ENCODE measurements at places on chromosomes 11 and 22. TPM values are rescaled to one million over a fixed set of nuclear protein-coding genes. Genes with fewer than 3 reads are reported as not detected.

CD6 gene
- 3.0 TPM for total RNA-seq

FGF19 gene
- total RNA-seq, result not detected

CSRP3 gene
- total RNA-seq, result not detected

ZNF280B gene
- 0.96 TPM for total RNA-seq

PRRG4 gene
- 18.6 TPM for total RNA-seq

MUC6 gene
- total RNA-seq, result 0.10 TPM

PPFIBP2 gene
- 54.0 TPM for total RNA-seq

GNG3 gene
- total RNA-seq, result not detected

ASRGL1 gene
- 32.5 TPM for total RNA-seq

DNA sequence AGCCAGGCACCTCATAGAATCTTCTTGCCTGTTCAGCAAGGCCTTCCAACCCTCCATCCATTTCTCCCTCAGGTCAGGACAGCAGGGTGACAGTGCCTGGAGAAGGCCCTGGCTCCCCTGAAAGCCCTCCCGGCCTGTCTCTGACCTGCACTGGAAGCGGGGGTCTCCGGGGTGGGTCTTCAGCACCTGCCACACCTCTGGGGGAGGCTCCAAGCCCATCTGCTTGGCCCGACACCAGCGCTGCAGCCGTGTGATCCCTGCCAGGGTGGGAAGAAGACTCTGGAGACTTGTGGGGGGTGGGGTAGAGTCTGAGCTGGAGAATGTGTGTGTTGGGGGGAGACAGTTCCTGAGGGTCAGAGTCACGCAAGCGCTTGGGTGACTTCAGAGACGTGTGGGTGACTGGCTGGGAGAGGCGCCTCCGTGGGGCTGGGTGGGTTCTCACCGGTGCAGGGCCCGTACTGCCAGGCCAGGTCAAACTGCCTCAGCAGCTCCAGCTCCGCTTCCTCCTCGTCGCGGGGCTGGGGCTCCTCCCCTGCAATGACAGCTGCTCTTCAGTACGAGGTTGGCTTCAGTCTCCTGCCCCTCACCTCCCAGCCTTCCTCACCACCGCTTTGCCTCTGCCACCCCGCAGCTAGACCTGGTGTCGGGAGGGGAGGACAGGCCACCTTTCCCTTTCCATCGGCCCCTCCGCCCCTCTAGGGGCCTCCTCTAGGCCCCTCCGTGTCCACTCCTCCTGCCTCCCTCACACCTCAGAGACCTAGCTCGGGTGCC, 615 bp downstream of the POLD4 start:
- H3K27me3 ChIP-seq, result no peaks in the 10 kb centered on the region
- no peaks in the 10 kb centered on the region for H3K36me3 ChIP-seq
- H3K4me3 ChIP-seq, result peak overlapping the region; percentile 67
- peak; percentile 59 for DNase-seq
- peak overlapping the region; percentile 100 for H3K27ac ChIP-seq
- peaks cover 38% of the 10 kb centered on the region for H3K4me1 ChIP-seq

- no peaks in the 10 kb centered on the region for H3K36me3 ChIP-seq
- no peak overlapping the region for H3K27ac ChIP-seq
- H3K27me3 ChIP-seq, result no peaks in the 10 kb centered on the region
- DNase-seq, result no peak
- H3K4me1 ChIP-seq, result no peaks in the 10 kb centered on the region
Measured at GRCh38 chr11:102983486-102983885, 28.0 kb upstream of the MMP13 start.

- DNase-seq, result peak; percentile 9
- no peaks in the 10 kb centered on the region for H3K27me3 ChIP-seq
- no peak overlapping the region for H3K4me3 ChIP-seq
- H3K27ac ChIP-seq, result no peak overlapping the region
Measured at GRCh38 chr11:69233744-69234570, 60.0 kb upstream of the MYEOV start.

DNA sequence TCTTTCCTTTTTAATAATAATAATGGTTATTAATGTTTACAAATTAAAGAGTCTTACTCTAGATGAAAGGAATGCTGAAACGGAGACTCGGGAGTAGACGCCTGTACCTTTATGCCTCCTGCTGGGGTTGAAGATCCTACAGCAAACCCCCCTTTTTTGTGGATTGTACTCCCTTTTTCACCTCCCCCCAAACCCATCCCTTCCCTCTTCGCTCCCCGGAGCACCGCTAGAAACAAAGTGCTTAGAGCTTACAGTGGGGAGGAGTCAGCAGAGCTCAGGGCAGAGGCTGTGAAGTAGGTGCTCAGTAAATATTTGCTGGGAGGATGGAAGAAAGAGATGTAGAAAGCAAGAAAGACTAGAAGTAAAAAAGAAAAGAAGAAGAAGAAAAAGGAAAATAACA, 169.7 kb downstream of the NXPE2 start:
- H3K27ac ChIP-seq, result no peak overlapping the region
- H3K27me3 ChIP-seq, result no peaks in the 10 kb centered on the region
- no peak for DNase-seq
- no peaks in the 10 kb centered on the region for H3K36me3 ChIP-seq
- no peak overlapping the region for H3K4me3 ChIP-seq

DNA sequence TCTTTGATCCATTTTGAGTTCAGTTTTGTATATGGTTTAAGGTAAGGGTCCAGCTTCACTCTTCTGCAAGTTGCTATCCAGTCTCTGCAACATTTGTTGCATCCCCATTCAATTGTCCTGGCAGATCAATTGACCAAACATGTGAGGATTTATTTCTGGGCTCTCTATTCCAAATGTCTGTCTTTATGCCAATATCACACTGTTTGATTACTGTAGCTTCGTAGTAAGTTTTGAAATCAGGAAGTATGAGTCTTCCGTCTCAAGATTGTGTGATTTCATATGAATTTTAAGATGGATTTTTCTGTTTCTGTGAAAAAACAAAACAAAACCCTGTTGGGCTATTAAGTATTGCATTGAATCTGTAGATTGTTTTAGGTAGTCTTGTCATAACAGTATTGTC, 17.0 kb downstream of the APLP2 start:
- no peaks in the 10 kb centered on the region for H3K27me3 ChIP-seq
- no peak overlapping the region for H3K27ac ChIP-seq
- no peaks in the 10 kb centered on the region for H3K36me3 ChIP-seq
- no peak for DNase-seq
- H3K4me1 ChIP-seq, result no peaks in the 10 kb centered on the region

DNA sequence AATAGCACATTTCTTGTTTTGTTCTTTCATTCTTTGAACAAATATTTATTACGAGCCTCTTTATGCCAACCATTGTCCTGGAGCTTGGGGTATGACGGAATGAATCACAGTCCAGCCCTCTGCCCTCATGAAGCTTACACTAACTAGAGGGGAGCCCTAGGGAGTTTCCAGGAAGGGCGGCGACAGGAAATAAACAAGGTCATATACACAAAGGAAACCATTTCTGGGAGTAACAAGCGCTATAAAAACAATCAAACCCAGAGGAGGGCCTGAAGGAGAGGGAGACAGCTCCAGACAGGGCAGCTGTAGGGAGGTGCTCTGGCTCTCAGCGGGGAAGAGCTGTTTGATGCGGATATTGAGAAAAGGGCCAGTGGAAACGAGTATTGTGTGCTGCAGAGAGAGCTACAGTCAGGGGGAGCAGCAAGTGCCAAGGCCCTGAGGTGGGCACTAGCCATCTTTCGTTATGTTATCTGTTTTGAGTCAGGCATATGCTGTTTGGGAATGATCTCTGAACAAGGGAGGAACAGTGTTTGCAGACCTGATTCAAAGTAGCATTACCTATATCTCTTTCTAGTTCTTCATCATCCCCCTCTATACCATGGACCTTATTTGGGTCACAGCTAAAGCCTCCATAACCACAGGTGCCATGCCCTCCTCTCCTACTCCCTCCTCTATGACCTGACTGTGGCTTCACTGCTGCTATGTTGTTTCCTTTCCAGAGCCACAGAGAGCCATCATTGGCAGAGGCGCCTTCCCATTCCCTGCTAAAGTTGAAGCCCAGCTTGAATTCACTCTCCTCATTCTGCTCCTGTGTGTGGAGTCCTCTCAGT, 15.3 kb upstream of the ZBTB16 start:
- peak overlapping the region; percentile 41 for H3K27ac ChIP-seq
- no peaks in the 10 kb centered on the region for H3K36me3 ChIP-seq
- H3K4me3 ChIP-seq, result no peak overlapping the region
- peak; percentile 73 for DNase-seq
- no peaks in the 10 kb centered on the region for H3K27me3 ChIP-seq
- peaks cover 8% of the 10 kb centered on the region for H3K4me1 ChIP-seq

DNA sequence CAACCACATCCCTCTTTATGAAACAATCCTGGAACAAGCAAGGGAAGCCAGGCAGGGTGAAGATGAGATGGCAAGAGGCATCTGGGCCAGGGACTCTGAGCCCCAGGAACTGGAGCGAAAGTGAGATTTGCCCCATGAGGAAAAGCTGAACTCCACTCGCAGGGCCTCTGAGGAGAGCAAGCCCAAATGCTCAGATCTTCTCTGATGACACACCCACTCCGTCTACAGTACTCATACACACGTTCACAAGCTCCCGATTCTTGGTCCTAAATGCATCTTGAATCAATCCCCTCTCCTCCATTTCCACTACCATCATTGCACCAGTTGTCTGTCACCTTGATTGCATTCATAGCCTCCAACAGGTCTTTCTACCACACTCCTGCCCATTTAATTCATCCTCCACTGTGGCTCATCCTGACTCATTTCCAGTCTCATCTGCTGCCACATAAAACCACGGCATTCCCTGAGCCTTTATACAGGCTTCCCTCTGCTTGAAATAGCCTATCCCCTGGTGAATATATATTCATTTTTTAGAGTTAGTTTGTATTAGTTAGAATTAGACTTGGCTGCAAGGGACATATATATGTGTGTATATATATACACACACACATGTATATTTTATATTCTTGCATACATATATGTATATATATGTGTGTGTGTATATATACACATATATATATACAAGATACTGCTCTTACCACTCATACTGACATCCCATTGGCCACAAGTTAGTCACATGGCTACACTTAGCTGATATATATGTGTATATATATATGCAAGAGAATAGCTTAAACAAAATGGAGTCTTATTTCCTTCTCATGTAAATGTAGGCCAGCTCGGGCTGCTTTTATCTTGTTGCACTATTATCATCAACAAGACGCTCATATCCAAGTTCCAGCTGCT, 1.4 kb upstream of the APOA5 start:
- H3K27ac ChIP-seq, result no peak overlapping the region
- H3K4me3 ChIP-seq, result no peak overlapping the region
- no peaks in the 10 kb centered on the region for H3K4me1 ChIP-seq
- no peak for DNase-seq
- no peaks in the 10 kb centered on the region for H3K27me3 ChIP-seq

- no peaks in the 10 kb centered on the region for H3K36me3 ChIP-seq
- H3K27me3 ChIP-seq, result peaks cover 4% of the 10 kb centered on the region
- peak overlapping the region; percentile 47 for H3K4me3 ChIP-seq
Measured at GRCh38 chr11:68855205-68855981, 13.7 kb upstream of the CPT1A start.

DNA sequence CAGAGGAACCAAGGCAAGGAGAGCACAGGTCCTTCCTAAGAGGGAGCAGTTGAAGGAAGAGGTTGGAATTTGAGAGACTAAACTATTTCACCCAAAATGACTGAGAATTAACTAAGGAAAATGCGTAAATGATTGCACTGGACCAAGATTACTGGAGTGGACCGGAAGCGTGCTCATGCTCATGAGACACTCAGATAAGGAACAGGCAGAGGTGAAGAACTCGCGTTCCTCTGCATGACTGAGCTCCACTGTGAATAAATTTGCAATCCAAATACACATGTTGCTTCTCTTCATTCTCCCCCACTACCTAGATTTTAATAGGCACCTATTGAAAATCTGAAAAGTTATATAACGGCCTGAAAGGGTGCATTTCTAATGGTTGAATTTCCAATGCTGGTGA, 207.0 kb downstream of the KIRREL3 start:
- no peak overlapping the region for H3K27ac ChIP-seq
- no peaks in the 10 kb centered on the region for H3K27me3 ChIP-seq
- H3K36me3 ChIP-seq, result no peaks in the 10 kb centered on the region
- no peak overlapping the region for H3K4me3 ChIP-seq
- no peaks in the 10 kb centered on the region for H3K4me1 ChIP-seq

- H3K4me3 ChIP-seq, result no peak overlapping the region
- H3K36me3 ChIP-seq, result no peaks in the 10 kb centered on the region
- H3K27ac ChIP-seq, result no peak overlapping the region
- peak; percentile 71 for DNase-seq
Measured at GRCh38 chr11:70536051-70536877, 137.9 kb downstream of the CTTN start.

DNA sequence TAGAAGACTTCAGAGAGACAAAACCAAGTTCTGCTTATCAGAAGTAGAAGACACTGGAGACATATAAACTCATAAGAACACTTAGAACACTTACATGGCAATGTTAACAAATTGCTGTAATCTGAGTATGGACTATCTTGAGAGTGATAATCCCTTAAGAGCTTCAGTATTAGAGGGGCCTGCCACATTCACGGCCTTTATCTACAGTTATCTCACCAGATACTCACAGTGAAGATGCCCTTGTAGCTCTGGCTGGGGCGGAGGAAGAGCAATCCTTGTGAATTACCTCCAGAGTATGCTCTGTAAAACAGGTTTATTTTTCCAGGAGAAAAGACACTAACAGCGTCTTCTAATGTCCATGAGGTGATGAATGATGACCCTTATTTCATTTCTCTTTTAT, 762.8 kb downstream of the FAM181B start:
- H3K27ac ChIP-seq, result no peak overlapping the region
- no peaks in the 10 kb centered on the region for H3K36me3 ChIP-seq
- DNase-seq, result no peak
- no peak overlapping the region for H3K4me3 ChIP-seq
- H3K4me1 ChIP-seq, result no peaks in the 10 kb centered on the region

DNA sequence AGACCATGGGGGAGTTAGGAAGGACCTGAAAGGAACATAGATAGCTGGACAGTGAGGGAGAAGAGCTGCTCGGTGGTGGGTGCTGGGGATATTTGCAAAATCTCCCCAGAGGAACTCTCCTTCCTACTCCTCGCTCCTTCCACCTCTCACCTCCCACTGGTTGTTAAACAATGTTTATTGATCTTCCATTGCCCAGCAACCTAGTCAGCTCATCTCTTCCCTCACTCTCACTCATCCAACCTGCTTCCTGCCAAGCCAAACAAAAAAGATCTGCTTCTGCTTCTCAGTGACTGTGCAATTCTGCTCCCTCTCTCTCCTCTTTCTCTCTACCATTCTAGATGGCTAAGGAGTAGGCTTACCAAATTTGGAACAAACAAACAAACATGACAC, 115.0 kb downstream of the SLC1A2 start:
- H3K27me3 ChIP-seq, result no peaks in the 10 kb centered on the region
- H3K27ac ChIP-seq, result peak overlapping the region; percentile 25
- H3K36me3 ChIP-seq, result no peaks in the 10 kb centered on the region
- no peak overlapping the region for H3K4me3 ChIP-seq
- H3K4me1 ChIP-seq, result no peaks in the 10 kb centered on the region
